ENCODE measurements at places on chromosomes 1 and 21.

GRCh38 chr1:22598736-22599135 lies 35.4 kb downstream of the EPHA8 start:
- no peak for DNase-seq

DNA sequence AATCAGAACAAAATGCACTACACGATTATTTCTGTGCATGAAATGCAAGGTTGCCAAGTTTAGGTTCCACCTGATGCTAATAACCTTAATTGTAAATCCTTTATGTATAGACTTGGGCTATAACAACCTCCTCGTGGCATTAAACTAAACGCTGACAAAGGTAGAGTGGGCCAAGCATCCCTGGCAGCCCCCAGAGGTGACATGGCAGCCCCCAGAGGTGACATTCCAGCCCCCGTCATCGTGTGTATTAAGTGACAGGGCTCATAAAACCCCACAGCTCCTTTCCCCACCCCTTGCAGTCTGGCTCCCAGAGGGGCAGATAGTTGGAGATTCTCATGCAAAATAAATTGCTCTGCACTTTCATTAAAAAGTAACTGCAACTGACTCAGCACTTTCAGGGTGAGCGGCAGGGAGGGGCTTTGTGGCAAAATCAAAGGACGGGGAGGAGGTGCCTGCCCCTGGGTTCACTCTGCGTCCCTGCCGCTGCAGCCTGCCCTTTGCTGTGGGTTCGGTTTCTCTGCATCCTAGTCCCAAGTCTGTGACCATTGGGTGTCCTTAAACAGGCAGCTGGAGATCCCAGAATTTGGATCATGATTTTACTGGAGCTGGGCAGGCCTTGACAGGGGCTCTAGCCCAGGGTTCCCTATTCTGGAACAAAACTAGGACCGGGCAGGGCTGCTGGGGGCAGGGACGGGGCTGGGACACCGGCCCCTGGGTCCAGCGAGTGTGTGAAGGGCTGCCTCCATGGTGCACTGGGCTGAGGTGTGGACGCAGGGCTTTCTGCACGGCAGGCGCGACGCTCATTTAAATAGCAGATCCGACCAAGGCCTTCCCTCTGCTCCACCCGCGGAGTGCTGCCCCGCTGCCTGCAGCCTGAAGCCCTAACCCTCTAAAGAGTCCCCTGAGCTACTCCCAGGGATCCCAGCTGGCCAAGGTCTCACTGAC lies 234.9 kb upstream of the VAMP3 start:
- no peak for DNase-seq

DNA sequence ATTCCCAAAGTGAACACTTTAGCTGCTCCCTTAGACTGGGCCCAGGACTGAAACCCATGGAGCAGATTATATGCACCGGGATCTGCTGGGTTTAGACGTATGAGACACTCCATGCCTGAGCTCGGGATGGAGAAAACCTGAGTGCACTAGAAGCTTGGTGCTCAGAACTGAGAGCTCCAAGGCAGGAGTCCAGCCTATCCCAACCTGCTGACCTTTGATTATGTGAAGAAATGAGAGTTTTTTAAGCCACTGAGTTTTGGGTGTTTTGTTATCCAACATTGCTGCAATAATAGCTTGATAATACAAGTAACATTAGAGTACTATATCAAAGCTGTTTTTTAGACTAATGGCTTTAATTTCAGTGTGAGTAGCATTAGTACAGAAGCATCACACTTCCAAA lies 131.5 kb upstream of the KCNK1 start:
- no peak for DNase-seq

GRCh38 chr21:25967901-25968438 lies 202.6 kb downstream of the APP start:
- no peak for DNase-seq

- DNase-seq: no peak
These were observed at the start of gene TRPM2 for GRCh38 chr21:44353191-44353970. Gene TRPM2, plus strand, starts transcription at chr21:44353621. Its CDS starts 80 bp downstream, at chr21:44353701.

DNA sequence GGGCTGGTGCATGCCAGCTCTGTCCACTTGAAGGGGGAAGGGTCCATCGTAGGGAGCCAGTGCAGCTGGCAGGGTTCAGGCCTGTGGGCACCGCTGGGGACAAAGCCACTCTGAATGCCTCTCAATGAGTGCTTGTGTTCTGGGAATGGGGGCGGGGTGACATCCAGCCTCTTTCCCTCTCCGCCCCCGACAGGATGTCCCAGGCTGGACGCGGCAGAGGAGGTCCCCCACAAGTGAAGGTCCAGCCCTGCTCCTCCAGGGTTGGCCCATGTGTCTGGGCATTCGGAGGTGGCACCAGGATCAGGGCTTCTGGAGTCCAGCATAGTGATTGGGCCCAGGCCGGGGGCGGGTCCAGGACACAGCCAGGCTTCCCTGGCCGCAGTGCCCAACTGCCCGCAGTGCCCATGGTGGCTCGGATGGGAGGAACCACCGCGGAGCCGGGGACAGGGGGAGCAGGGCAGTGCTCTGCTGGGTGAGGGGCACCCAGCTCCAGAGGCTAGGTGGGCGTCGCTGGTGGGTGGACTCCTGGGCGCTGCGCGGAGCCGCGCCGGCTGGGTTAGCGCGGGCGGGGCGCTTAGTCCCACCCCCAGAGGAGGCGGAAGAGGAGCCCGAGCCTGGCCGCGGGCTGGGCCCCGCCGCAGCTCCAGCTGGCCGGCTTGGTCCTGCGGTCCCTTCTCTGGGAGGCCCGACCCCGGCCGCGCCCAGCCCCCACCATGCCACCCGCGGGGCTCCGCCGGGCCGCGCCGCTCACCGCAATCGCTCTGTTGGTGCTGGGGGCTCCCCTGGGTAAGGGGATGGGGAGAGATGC lies at the start of gene SHISA4:
Gene SHISA4 (plus strand): TSS at position 617 of the 808 bp plus-strand sequence. CDS start 97 bp downstream, at position 714.
- no peak for DNase-seq

GRCh38 chr1:155389826-155390225 lies 69.1 kb downstream of the RUSC1 start:
- no peak for DNase-seq

GRCh38 chr1:204435381-204435831 lies 23.8 kb upstream of the PPP1R15B start:
- DNase-seq: no peak

- no peak for DNase-seq
These were observed 80.7 kb downstream of the JMJD4 start for GRCh38 chr1:227654431-227654830.

- no peak for DNase-seq
These were observed 56.4 kb upstream of the ZYG11A start for GRCh38 chr1:52786148-52786547.

- DNase-seq: no peak
These were observed 34.9 kb downstream of the CHML start for GRCh38 chr1:241605146-241605805.

DNA sequence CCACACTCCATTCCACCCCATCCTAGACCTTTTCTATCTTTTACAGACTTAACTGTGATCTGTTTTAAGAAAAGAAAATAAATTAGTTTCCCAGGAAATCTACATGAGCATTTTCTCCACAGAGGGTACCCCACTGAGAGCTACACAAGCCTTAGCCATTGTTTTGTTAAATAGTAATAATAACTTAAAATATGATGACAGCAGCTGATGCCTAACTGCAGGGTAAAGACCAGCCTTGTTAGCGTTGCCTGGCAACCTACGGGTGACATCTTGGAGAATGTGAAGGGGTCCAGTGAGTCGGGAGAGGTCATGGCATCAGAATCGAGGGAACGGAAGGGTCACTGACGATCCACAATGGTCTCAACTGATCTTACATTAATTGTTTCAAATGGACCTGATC lies 233.2 kb upstream of the PBX1 start:
- no peak for DNase-seq

GRCh38 chr1:155009742-155010141 lies 7.1 kb downstream of the ZBTB7B start:
- no peak for DNase-seq

DNA sequence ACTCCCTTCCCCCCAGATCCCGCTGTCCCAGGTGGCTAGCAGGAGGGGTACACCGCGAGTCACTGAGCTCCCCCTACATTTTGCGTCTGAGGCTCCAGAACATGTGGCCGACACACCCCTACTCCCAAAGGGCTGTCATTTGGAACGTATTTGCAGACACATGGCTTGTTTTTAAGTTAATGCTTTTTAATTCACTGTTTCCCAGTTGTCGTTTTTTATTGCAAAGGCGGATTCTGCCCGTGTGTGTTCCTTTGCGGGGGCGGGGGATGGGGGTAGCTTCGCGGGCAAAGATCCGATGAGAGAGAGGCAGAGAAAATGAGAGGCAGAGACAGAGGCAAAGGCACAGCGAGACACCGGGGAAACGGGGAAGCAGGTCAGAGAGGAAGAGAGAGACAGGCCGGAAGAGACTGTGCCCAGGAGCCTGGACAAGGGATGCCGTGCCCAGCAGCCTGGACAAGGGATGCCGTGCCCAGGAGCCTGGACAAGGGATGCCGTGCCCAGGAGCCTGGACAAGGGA lies 270.2 kb downstream of the FOXD2 start:
- no peak for DNase-seq

DNA sequence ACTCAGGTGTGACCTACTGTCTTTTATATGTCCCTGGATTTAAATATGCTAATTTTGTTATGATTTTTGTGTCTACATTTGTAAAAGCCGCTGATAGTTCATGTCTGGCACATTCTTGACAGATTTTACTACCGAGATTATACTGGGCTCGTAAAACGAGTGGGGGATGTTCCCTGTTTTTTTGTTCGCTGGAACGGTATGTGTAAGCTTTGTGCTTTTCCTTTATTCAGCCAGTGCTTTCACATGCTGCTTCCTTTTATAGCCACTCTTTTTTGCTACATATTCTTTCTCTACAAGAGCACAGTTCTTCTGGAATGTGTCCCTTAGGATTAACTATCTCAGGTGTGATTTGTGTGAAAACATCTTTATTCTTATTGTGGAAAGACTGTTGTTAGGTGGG lies 46.6 kb downstream of the ADARB1 start:
- no peak for DNase-seq

DNA sequence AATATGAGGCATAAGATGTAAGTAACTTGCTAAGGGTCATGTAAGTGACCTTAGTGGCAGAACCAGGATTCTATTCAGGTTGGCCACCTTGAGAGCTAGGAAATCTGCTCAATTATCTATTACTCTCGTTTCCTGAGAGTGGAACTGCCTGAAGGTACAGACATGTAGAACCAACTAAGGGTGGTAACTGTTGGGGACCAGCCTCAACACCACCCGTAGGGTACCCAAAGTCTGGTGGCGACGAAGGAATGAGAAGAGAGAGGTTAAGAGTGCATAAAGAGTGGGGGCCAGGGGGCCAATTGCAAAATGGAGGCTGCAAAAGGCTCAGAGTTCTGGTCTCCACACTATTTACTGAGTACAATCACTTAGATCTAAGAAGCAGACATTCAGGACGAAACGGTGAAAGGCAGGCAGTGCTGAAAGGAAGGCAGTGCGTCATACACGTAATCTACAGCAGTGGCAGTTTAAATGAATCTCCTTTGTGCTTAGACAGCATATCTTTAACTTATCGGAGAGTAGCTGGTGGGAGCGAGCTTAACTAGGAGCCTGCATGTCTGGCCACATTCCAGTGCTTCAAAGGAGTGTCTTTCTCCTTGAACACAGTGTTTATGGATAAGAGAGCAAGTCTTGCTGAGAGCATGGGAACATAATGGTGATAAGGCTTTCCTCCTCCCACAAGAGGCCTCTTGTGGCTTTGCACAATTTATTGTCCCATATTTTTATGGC lies 25.0 kb downstream of the SRSF4 start:
- no peak for DNase-seq

DNA sequence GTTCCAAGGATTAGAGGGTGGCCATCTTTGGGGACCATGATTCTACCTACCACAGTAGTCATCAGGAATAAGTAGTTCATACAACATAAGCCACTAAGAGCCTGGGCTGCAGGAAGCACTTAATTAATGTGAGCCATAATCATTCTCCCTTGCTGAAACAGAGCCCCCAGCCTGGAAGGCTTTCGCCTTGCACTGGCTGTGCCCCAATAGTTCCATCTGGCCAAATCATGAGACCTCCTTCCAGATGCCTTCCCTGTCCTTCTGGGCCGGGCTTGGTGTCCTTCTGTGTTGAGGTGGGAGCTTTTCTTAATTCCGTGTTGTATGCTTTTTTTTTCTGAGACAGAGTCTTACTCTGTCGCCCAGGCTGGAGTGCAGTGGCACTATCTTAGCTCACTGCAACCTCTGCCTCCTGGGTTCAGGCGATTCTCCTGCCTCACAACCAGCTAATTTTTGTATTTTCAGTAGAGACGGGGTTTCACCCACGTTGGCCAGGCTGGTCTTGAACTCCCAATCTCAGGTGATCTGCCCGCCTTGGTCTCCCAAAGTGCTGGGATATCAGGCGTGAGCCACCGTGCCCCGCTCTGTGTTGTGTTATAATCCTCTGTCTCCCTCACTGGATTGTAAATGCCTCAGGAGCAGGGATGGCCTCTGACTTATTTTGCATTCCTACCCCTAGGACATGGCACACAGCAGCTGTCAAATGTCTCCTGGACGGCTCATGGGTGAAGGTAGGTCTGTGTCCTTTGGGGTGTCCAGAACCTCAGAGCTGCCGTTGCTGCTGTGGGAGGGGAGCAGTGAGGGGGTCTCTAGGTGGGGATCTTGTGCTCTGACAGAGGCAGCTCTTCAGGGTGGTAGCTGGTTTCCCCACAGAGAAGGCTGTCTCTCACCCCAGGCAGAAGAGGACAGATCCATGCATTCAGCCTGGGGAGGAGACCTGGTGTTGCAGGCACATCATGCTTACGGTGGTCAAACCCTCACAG lies 10.1 kb downstream of the GNG4 start:
- DNase-seq: no peak

DNA sequence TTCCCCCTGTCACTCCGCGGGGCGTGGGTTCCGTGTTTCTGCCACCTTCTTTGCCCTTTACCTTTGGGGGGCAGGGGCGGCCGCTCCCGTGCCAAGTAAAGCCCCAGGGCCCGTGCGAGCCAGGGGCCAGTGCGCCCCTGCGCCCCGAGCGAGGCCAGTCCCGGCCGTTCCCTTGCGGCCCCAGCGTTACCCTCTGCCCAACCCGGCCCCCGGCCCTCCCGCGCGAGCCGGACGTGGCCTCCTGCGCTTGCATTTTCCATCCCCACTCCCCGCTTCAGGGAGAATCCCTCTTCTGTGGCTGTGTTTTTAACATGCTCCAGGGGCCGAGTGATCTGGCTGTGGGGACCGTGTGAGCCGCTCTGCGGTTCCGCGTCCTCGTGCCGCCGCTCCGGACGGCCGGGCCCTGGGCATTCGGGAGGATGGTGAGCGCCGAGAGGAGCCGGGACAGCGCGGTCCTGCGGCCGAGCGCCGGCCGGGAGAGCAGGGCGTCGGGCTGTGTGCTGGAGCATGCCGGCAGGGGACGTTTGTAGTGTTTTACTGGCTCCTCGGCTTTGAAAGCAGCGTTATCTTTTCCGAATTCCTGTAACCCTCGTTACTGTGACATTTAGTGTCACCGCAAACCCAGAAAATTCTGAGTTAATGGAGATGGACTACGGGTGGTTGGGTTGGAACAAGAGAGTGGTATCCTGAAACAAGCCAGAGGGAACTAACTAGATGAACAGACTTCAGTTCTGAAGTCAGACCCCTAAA lies 1.0 kb downstream of the GALNT2 start:
- DNase-seq: no peak

- no peak for DNase-seq
These were observed 90.9 kb downstream of the RGS7 start for GRCh38 chr1:241266121-241266520.

DNA sequence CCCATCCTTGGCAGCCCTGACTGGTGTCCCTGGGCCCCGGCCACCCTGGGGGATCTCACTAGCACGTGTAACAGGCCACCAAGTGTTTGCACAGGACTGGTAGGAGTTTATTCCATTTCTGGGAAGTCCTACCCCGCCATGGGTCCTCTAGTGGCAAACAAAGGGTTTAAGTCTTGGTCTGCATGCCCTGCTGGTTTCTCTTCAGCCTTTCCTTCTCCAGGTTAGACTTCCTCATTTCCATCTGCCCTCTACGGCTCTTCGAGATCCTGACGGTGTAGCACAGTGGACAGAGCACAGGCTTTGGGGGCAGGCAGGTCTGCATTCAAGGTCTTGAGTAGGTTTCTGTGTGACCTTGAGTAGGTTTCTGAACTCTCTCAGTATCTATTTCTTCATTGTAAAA lies 2.8 kb downstream of the AGTRAP start:
- DNase-seq: no peak
